OCI-M1 (cell line): ENCODE measurements at places on chromosomes 11 and 22.

GRCh38 chr11:75597636-75598035 lies 35.6 kb downstream of the SERPINH1 start:
- DNase-seq: peak; percentile 92

DNA sequence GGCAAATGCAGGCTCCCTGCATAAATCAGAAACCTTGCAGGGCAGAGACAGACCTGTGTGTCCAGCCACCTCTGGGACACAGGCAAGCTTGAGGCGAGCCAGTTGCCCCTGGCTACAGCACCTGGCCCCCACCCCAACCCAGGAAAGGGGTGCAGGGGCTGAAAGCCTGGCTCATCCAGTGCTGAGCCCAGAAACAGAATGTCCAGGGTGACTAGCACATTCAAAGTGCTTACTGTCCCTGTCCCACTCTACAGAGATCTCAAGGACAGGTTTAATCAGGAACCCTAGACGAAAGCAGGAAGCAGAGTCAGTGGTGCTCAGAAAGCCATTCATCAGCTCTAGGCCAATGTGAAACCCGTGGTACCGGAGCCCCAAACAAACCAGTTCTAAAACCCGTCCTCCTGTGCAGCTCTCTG lies 31.9 kb downstream of the PLEKHA7 start:
- DNase-seq: no peak

GRCh38 chr11:112590764-112591163 lies 330.1 kb upstream of the PLET1 start:
- DNase-seq: no peak

- DNase-seq: no peak
Measured at GRCh38 chr11:70951139-70951804, 301.1 kb downstream of the SHANK2 start.

DNA sequence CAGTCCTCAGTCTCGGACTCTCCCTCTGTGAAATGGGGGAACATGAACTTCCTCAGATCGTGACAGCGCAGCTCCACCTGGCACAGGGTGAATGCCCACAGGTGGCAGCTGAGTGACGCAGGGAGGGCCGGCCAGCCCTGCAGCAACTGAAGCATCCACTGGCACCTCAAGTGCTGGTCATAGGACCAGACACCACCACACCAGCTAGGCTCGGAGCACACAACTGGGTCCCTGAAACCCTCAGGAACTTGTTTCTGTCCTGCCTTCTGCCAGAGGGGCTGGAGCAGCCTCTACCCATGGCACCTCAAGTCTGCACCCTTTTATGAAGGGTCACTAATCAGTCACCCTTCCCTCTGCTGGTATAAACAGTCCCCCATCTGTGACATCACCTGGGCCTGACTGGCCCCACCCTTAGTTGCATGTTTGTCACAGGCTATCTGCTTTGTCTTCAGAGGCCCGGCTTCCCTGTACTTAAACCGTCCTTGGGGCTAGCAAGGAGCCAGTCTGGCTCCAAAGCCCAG lies 7.4 kb upstream of the CDC42BPG start:
- no peak for DNase-seq
